ENCODE measurements at places on chromosomes 13 and 19. TPM values are rescaled to one million over a fixed set of nuclear protein-coding genes. Genes with fewer than 3 reads are reported as not detected.

The ANGPTL8 gene
- 15.5 TPM for total RNA-seq

The ZNF414 gene
- total RNA-seq = 22.2 TPM

DNA sequence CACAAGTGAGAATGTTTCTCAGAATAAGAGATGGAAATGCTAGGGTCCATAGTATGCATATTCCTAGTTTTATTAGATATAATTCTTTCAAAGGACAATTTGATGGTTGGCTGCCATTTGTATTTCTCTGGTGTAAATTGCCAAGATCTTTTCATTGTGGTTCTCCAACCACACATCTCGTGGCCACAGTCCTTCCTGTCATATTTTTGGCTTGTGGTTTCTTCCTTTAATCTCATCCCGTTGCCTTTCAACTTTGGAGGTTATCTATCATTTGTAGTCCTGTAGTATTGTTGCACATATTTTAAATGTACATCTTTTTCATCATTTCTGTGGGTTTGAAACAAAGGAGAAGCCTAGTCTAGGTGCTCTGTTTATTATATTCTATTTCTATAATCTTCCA lies 61.2 kb downstream of the WASF3 start:
- no peak for DNase-seq

GRCh38 chr13:95579303-95579702 lies 26.8 kb downstream of the CLDN10 start:
- no peak for DNase-seq

The PCP2 gene
- not detected for total RNA-seq

DNA sequence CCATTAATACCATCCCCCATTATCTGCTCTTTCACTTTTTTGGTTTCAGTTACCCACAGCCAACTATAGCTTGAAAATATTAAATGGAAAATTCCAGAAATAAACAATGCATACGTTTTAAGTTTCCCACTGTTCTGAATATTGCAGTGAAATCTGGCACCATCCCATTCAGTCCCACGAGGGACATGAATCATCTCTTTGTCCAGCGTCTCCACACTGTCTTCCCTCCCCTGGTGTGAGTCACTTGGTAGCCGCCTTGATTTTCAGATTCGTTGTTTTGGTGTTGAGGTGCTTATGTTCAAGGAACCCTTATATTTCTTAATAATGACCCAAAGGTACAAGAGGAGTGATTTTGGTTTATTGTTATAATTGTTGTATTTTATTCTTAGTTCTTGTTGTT lies 246.1 kb downstream of the DCT start:
- DNase-seq = no peak

The OR4F17 gene
- not detected for total RNA-seq

The RAX2 gene
- not detected for total RNA-seq
